ENCODE measurements at places on chromosomes 3 and 15.

DNA sequence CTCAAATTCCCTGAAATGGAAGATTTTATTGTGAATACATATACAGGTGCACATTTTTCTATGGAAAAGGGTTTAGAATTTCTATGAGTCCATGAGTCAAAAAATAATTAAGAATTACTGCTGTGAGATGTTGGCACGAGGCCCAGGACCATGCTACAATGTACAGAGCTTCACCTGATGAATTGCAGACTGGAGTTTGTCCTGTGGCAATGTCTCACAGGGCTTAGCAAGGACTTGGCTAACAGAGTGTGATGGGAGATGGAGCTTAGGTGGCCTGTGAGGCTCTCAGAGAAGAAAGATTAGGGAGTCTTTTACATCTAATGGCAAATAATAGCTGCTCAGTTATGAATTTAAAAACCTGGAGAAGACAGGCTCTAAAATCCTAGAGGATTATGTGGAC lies 219.5 kb upstream of the CBLB start:
- DNase-seq: no peak

GRCh38 chr3:55333046-55333445 lies 154.1 kb downstream of the WNT5A start:
- no peak for DNase-seq

GRCh38 chr3:182118066-182118465 lies 406.3 kb downstream of the SOX2 start:
- DNase-seq: no peak

- no peak for DNase-seq
Observed at GRCh38 chr3:160127308-160127707, 97.9 kb upstream of the C3orf80 start.

GRCh38 chr3:8846176-8846575 lies 76.8 kb upstream of the OXTR start:
- DNase-seq: no peak

DNA sequence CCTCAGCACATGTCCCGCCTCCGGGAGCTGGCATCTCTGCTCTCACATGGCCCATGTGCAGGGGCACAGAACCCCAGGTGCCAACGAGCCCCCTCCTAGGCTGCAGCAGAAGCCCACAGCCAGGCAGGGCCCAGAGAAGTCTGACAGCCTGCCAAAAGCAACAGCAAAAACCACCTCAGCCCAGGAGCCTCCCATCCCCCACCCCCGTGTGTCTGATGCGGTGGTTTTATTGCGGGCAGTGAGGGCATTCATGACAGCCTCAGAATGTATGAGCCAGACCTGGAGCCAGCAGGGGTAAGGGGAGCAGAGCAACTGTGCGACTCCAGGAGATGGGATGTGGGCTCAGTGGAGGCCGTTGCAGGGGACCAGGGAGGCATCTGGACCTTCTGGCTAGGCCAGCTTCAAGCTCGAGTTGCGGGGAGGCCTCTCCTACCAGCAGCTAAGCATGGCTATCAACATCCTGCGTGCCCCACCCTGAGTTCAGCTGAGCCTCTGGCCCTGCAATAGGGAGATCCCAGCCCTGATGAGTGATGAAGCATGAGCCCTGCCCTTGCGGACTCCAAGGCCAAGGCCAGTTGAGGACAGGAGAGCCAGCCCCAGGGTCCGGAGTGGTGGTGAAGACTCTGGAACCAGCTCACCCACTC lies 52.5 kb downstream of the CYP11A1 start:
- DNase-seq: peak; percentile 38

DNA sequence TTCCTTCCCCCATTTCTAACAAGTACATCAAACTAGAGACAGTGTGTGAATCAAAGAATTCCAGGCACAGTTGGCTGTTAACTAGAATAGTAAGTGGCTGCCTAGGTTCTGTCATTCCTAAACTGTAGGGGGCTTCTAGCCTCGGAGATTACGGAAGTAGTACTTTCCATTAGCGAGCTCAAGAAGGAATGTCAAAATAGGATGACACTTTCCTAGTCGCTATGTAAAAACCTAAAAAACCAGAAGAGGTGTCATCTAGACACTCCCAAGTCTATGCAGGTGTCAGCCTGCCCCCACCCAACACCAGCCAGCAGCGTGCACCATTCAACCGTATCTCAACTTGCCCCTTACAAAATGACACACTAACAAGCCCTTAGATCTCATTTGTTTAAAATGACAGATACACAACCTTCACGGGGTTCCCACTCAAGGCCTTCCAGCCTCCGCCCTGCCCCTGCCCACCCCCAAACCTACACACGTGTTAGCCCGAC lies 874 bp downstream of the INO80 start:
- DNase-seq: no peak

- no peak for DNase-seq
Observed at GRCh38 chr3:123760817-123761216, 123.3 kb downstream of the MYLK start.

- DNase-seq: no peak
Observed at GRCh38 chr3:152348436-152349177, 79.9 kb downstream of the MBNL1 start.

GRCh38 chr15:41557673-41558399 lies 1.2 kb upstream of the TYRO3 start:
- peak; percentile 67 for DNase-seq

- DNase-seq: no peak
Observed at GRCh38 chr3:58157700-58158099, 53.1 kb downstream of the DNASE1L3 start.

DNA sequence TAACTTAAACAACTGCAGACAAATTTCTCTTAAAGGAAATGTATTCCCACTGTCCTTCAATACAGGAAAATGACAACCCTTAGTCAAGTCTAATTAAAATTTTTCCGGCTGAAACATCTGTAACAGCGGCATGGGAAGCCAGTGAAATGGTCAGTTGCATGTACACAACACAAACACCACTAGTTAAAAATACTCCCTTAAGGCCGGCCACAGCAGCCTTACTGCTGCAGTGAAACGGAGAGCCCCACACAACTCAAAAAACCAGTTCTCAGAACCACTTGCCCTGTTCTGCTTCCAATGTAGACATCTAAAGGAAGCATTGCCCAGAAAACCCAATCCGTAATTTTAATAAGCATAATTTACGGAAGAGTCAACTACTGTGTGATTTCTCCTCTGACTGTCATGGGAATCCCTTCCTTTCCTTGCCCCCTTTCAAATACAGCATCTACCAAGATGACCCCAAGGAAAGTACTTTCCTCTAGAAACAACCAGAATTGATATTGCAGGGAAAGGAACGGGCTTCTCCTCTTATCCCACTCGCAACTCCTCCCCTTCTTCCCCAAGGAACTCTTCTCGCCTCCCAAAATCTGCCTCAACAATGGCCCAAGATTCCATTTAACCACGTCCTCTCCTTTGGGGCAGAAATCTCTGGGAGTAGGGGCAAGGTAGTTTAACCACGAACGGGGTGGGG lies 1.6 kb downstream of the FBN1 start:
- DNase-seq: no peak

DNA sequence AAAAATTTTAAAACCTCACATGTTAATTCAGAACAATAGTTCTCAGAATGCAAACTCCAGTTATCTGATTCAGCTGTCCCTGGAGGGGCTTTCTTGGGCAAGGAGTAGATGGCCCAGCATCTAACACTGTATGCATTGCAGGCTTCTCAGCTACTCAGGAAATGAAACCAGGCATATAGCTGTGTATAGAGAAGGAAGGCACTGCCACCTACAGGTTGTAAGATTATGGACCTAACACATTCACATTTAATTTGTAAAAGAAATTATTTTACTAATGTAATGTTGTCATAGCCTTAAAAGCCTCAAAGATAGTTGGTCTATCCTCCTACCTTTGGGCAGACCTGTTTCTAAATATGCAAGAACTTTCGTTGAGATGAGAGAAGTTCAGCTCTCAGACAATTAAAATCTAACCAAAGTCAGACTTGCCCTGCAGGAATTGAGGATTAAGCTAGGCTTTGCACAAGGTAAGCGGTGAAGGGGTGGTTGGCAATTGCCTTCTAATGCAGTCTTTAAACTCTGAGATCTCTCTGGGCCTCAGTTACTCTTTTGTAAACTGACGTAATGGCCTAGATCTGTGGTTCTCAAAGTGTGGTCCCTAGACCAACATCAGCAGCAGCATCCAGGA lies 132.8 kb upstream of the SLC24A5 start:
- no peak for DNase-seq

DNA sequence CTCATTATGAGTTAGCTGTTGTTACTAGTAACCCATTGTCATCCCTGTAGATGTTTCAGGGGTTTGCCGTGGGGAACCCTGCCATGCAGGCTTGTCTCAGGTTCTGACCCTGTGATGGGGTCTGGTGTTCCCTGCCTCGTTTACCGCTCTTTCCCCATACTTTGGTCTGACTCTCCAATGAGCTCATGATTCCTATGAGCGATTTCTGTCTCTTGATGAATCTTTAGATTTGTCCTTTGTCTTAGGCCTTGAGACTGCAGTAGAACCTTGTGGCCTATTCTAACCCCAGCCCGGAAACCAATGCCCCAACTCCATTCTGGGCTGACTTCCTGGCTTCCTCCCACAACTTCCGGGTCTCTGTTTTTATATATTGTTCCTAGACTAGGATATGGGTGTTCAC lies 11.3 kb upstream of the IQGAP1 start:
- DNase-seq: peak; percentile 53

DNA sequence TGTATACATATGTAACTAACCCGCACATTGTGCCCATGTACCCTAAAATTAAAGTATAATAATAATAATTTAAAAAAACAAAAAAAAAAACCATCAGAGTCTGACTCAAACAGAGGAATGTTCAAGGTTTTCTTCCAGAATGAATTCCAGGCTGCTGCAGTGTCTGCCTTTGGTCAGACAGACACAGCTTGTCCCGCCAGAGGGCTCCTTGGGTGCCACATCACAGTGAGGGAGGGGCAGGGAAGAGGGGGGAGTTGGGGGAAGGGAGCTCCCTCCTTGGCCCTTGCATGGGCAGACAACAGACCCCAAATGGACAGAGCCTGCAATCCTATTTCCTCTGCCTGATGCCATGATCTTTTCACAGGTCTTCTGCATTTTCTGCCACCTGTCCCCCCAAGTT lies 36.5 kb downstream of the ITGB5 start:
- DNase-seq: no peak

DNA sequence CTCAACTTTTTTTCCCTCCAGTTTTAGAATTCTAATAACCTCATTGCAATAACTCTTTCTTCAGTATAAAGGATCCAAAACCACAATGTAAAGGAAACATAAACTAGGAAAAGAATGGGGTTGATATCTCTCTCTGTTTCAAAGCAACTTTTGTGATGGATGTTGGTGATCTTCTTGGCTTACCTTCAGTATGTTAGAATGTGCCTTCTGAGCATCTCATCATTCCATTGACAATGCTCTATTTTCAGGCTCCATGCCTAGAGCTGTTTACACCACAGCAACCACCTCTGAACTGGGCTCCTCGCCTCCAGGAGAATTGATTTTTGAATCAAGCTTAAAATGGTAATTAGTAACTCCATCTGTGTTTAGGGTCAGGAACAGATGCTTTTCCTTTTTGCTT lies 6.6 kb downstream of the NLGN1 start:
- DNase-seq: no peak

GRCh38 chr15:57090496-57090859 lies 172.0 kb downstream of the TCF12 start:
- DNase-seq: no peak

DNA sequence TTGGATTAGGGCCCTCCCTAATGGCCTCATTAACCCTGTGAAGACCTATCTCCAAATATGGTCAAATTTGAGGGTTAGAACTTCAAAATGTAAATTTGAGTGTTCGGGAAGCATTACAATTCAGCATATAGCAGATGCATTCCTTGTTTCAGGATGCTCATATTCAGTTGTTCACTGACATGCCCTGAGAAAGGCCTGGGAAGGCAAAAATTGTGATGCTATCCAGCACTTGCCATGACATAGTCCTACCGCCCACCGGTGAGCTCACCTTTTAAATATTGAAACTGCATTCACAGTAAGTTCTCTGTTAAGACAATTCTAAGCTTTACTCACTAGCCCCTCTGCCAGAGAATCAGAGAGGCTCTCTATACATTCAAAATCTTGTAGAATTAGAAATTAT lies 300.3 kb upstream of the CCDC54 start:
- DNase-seq: no peak

DNA sequence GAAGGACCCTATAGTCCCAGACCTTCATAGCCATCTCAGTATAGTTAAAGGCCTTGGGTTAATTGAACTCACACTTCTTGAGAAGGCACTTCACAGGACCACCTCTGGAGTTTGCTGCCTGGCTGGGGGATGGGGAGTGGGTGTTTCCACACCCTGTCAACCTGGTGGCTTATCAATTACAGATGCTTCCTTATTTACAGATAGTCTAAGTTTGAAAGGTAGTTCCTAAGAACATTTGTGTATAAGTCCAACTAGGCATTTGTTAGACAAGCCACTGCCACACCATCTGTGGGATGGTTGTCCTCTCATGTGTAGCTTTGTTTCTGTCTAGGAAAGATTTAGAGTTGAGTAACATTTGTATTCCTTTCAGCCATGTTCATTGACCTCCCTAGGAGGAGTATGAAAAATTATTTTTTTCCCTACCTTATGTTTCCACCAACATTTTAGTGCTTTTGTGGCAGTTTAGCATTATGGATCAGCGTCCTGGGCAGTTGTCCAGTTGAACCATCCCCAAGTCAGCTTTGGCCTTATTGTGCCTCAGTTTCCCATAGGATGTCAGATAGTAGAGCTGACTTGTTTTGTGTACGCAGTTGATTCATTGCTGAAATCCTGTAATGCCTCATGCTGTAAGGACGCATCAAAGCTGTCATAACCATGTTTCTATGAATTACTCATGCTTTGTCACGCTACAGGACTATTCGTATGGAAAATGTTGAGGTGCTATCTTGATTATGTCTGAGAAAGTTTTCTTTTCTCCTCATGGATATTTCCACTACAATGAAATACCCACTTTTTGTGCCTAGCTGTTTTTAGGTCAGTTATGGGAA lies 21.2 kb upstream of the SIAH2 start:
- DNase-seq: no peak

- DNase-seq: no peak
Observed at GRCh38 chr15:101123222-101123910, 128.5 kb downstream of the CHSY1 start.

- no peak for DNase-seq
Observed at GRCh38 chr3:143078883-143079282, 40.7 kb upstream of the CHST2 start.

- no peak for DNase-seq
Observed at GRCh38 chr3:129286081-129286480, 7.4 kb downstream of the HMCES start.

DNA sequence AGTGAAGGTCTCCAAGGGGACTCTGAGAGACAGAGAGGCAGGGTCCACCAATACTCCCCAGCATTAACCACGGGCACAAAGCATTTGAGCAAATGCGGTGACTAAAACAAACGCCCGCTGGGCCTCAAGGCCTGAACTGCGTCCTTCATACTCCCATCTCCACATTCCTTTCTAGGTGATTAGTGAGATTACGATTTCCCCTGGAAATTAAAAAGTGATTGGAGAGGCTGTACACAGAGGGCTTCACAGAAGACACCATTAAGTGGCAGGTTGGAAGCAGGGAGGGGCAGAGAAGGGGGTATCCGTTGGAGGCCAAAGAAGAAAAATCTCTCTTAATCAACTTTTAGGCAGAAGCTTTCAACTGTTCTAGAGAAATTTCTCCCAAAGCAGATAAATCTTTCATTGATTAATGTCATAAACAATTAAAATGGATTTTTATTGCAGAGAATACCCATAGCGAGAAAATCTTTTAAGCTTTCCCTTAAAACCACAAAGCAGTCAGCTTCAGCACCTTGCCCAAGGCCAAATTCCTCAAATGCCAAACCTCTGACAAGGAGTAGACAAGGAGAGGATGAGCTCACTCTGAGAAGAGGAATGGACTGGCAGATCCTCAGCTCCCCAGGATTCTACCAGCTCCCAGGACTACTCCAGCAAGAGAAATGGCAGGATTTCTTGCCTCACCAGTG lies 38.2 kb downstream of the MB21D2 start:
- no peak for DNase-seq

- DNase-seq: no peak
Observed at GRCh38 chr3:64502284-64502683, 185.5 kb downstream of the ADAMTS9 start.

Data from activated CD8-positive, alpha-beta memory T cell treated with anti-CD3 and anti-CD28 coated beads, Interleukin-2, amount 50 U/mL, for 4 hours (primary cell).